Spleen (tissue), 13 donors: ENCODE measurements at places on chromosomes 2 and 18.

- peak; percentile 78 for DNase-seq
Measured at GRCh38 chr2:30115141-30115980, 31.4 kb upstream of the YPEL5 start.

GRCh38 chr2:121130301-121130850 is 154.6 kb downstream of the TFCP2L1 start:
- no peak for DNase-seq

- DNase-seq = no peak
Measured at GRCh38 chr2:207944979-207945600, 80.2 kb downstream of the PLEKHM3 start.

- no peak for DNase-seq
Measured at GRCh38 chr18:42045346-42045745, 90.3 kb downstream of the PIK3C3 start.

- no peak for DNase-seq
Measured at GRCh38 chr2:189952536-189953109, 109.9 kb downstream of the MSTN start.

DNA sequence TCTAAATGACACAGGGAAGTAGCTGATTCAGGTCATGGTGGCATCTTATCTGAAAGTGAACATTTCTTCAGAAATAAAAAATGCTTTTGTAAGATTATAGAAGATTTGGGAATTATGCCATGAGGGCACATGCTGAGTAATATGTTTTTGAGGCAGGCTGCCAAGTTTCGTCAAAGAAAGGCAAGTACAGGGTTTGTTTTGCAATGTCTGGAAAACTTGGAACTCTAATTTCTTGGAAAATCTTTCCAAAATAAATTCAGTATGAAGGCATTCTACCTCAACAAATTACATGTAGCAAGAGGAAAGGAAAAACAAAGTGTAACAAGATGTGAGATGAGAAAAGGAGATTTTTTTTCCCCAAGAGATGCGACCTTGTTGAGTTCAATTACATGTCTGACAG is 167.7 kb downstream of the PLCL1 start:
- no peak for DNase-seq

DNA sequence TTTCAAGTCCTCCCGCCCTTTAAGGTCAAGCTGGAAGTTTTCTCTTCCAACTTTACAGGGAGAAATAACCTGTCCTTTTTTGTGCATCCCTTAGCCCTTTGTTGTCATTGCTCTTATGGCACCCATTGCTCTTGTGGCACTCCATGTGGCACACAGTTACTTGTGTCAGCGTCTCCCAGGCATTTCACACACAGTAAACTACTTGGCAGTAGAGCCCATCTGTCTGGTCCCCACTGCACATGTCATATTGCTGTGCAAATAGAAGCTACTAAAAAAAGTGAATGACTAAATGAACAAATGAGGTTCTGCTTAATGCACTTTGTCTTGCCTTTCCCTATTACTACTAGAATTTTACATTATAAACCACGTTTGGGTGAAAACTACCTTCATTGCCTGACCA is 149.3 kb downstream of the EML6 start:
- DNase-seq = no peak

- peak; percentile 81 for DNase-seq
Measured at GRCh38 chr2:120346667-120347358, 877 bp downstream of the INHBB start.

- DNase-seq = no peak
Measured at GRCh38 chr2:161417438-161418274, 1.6 kb downstream of the TBR1 start.

GRCh38 chr18:42474577-42474976 is 519.5 kb downstream of the PIK3C3 start:
- no peak for DNase-seq

GRCh38 chr2:99562516-99562915 is 72.7 kb upstream of the REV1 start:
- no peak for DNase-seq
